ENCODE measurements at places on chromosomes 1 and 21.

DNA sequence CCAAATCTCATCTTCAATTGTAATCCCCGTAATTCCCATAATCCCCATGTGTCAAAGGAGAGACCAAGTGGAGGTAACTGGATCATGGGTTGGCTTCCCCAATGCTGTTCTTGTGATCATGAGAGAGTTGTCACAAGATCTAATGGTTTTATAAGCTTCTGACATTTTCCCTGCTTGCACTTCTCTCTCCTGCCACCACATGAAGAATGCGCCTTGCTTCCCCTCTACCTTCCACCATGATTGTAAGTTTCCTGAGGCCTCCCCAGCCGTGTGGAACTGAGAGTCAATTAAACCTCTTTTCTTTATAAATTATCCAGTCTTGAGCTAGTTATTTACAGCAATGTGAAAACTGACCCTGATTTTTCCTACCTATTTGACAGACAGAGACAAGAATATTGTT is 162.5 kb upstream of the SYT6 start:
- DNase-seq, result no peak

GRCh38 chr1:216310776-216311175 is 112.5 kb downstream of the USH2A start:
- no peak for DNase-seq

GRCh38 chr1:91651661-91652071 is 151.0 kb downstream of the CDC7 start:
- DNase-seq, result no peak

- no peak for DNase-seq
Measured at GRCh38 chr21:41719691-41720090, 47.2 kb downstream of the RIPK4 start.

DNA sequence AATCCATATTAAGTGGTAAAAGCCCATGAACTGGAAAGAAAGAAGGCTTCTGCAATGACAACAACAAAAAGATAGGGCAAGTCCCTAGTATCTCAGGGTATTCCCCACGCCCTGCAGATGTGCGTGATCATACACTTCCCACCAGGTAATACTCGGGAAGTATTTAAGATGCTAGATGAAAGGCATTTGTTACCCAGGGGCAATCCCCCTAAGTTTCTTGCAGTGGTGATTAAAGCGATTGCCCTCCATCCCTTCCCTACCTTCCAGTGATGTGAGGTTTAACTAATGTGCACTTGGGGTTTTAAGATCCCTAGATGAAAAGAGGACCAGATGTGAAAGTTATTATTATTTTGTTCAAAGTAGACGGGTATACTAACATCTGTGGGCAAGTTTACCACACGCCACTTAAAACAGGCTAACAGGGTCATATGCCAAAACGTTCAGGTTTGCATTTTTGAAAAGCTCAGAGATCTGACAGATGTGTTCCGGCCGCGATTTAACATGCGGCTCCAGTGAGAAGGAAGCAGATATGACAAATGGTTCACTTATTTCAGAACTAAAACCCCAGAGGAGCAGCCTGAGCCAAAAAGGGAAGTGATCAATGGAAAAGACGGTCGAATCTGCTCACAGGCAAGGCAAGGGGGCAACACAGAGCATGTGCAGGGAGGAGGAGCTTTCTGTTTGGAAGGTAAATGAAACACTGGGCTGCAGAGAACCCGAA is 17.4 kb downstream of the TIAM1 start:
- peak; percentile 77 for DNase-seq

DNA sequence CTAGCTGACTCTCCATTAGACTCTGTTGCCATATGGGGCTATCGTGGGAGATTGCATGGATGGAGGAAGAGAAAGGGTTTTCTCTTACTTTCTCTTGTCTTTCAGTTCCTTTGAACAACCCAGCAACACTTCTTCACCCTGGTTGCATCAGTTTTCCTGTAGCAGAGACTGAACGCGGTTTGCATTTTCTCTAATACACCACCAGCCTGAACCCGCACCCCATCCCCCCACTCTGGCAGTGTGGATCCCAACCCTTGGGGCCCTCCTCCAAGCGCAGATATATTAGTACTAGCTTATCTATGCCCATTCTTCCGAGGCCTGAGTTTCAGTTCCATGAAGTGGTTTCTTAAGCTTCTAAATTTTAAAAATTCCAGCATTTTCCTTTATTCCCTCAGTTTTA is 12.6 kb downstream of the DR1 start:
- DNase-seq, result no peak

DNA sequence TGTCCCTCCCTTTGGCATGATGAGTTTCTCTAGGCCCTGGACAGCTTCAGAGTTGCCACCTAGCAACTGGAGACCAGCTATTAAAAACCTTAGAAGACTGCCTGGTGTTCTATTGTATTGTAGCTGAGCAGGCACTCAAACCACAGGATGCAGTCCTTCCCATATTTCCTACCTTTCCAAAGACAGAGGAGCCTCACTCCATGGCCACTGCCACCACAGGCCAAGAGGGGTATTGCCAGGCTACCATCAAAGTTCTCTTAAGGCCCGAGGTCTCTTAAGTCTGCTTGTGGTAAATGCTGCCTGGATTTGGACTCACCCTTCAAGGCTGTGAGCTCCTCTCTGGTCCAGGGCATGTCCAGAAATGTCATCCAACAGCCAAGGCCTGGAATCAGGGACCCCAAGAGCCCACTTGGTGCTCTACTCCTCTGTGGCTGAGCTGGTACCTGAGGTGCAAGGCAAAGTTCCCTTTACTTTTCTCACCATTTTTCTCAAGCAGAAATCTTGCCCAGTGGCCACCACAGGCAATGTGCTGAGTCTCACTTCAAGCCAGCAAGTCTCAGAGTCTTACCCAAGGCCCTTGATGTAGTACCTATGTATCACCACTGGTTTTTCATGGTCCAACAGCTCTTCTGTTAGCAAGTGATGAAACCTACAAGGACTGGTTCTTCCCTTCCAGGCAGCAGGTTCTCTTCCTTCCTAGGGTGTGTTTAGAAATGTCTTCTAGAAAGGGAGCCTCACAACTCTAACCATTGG is 269.4 kb downstream of the AMY1C start:
- no peak for DNase-seq

- no peak for DNase-seq
Measured at GRCh38 chr21:16307256-16307655, 577.5 kb downstream of the USP25 start.

- no peak for DNase-seq
Measured at GRCh38 chr1:229970714-229971113, 96.3 kb upstream of the GALNT2 start.

GRCh38 chr21:39127506-39127905 is 55.7 kb downstream of the PSMG1 start:
- no peak for DNase-seq

DNA sequence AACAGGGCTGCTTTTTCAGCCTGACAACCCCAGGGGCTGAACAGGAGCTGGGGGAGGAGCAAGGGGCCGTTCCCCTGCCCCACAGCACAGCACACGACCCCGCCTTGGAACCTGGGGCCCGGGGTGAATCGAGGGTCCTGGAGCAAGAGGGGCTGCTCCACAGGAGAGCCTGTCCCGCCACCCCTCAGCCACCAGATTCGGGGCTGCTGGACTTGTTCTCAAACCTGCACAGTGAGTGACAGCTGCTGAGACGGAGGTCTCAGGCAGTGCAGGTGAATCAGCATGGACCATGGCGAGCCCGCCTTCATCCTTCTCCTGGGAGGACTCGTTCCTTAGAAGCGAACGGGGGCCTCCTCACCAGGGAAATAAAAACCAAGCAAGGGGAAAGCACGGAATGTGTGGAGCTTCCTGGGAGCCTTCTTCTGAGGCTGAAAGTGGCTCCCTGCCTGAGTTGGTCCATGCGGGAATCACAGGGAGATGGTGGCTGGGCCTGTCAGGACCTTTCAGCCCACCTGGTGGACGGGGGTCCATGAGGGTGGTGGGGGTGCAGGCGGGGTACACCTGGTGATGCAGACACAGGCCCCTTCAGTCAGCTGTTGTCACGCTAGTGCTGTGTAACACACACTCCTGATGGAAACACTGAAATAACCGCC is 125.4 kb downstream of the SIK1 start:
- DNase-seq, result no peak

- no peak for DNase-seq
Measured at GRCh38 chr1:113401067-113401466, 10.8 kb downstream of the MAGI3 start.

DNA sequence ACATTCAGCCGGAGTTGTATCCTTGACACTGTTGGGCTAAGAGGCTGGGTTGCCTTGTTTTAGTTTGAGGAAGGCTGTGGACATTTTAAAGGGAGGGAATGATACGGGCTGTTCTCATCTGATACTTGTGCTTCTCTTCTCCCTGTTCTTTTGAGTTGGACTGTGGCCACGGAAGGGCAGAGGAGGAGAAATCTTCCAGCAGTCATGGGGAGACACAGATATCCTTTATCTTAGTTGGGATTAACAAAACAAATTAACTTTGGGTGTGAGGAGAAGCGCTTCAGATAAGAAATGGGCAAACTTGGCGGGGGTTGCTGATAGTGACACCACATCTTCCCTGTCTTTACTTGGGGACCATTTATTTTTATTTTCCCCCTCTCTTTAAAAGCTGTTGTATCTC is 138.8 kb downstream of the ROR1 start:
- DNase-seq, result no peak

- DNase-seq, result no peak
Measured at GRCh38 chr1:175892686-175893085, 149.3 kb upstream of the TNR start.

DNA sequence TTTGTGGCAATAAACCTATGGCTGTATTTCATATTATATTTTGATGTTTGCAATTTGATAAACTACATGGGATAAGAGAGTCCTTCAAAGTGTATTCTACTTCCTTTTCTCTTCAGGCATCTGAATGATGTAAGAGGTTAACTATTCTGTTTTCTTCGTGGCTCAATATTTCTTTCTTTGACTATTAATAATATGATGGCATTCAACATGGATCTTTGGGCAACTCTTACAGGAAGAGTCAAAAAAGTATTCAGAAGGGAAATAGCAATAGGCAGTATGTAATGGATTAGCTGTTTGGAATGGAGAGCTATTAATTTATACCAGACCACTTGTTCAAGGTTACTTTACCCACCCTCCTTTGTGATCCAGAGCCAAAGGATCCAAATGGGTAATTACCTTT is 74.4 kb downstream of the HMCN1 start:
- DNase-seq, result no peak

DNA sequence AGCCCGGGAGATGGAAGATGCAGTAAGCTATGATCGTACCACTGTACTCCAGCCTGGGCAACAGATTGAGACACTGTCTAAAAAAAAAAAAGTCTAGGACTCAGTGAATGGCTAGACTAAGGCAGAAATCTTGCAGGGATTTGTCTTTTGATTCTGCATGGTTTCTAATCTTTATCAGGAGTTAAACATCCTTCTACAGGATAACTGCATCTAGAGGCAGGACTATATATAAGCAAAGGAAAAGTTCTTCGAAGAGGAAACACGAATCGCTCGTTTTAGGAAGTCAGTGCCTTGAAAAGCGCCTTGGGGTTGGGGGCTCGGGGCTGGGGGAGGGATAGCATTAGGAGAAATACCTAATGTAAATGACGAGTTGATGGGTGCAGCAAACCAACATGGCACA is 602 bp upstream of the UFC1 start:
- DNase-seq, result no peak

DNA sequence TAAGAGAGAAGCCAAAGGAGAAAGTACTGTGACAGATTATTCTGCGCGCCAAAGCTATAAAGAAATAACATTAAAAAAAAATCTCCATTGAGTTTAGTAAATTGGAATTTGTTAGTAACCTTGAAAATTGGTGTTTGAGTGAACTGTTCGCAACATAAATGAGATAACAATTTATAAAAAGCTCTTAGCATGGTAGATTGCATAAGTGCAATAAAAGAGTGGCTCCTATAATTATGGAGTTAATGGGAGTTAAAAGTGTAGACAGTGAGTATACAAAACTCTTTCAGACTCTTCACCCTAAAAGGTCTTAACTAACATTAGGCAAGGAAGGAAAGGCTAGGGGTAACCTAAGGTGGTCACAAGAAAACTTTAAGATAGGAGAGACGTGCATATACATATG is 50.6 kb downstream of the RPRD2 start:
- no peak for DNase-seq

- DNase-seq, result no peak
Measured at GRCh38 chr1:27684176-27684575, 12.2 kb upstream of the IFI6 start.

- DNase-seq, result no peak
Measured at GRCh38 chr1:177238967-177239366, 68.2 kb downstream of the BRINP2 start.
